Colonic mucosa (tissue), 4 donors: ENCODE measurements at places on chromosomes 4 and X.

DNA sequence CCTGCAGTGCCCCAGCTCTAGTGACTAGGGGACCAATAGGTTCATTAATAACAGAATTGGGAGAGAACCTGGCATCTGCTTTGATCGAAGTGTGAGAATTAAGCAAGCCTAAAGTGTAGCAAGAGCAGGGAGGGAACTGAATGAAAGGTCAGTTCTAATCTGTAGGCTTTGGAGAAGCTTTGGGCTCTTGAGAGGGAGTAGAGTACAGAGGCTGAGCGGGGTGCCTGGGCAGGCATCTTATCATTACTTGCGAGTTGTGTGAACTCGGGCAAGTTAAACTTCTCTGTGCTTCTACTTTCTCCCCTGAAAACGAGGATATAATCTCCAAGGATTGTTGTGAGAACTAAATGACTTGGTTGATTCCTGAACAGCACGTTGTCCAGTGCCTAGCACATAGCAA lies 906 bp upstream of the PARM1 start:
- DNase-seq: no peak

- no peak for DNase-seq
These were observed 80.3 kb downstream of the SEL1L3 start for GRCh38 chr4:25782482-25782881.

GRCh38 chrX:1521459-1521956 lies 15.5 kb downstream of the P2RY8 start:
- DNase-seq: no peak

GRCh38 chr4:122017296-122017695 lies 65.4 kb upstream of the TRPC3 start:
- no peak for DNase-seq

DNA sequence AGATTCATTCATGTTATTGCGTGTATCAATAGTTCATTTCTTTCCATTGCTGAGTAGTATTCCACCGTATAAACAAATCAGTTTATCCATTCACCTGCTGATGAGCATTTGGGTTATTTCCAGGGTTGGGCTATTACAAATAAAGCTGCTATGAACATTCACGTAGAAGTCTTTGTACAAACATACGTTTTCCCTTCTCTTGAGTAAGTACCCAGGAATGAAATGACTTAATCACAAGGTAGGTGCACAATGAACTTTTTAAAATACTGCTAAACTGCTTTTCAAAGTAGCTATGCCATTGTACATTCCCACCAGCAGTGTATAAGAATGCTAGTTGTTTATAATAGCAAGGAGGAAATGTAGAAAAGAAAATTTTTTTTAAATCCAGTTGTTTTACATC lies 35.9 kb downstream of the SYTL4 start:
- no peak for DNase-seq

DNA sequence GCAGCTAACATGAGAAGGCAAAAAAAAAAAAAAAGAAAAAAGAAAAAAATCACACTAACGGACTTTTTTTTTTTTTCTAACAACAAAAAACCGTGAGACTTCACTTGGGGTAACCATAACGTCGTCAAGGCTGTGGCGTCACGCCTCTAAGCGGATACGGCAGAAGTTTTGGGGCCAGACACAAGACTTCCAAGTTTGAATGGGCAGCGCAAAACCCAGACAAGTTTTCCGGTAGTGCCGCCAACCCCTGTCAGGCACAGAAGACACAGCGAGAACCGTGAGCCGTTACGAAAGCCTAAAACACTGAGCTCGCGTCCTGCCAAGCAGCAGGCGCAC lies 556 bp upstream of the SMARCA5 start:
- DNase-seq: no peak

GRCh38 chr4:52250154-52250553 lies 199.1 kb downstream of the SPATA18 start:
- DNase-seq: peak; percentile 18

GRCh38 chr4:126396703-126397102 lies 1081.9 kb downstream of the FAT4 start:
- DNase-seq: no peak

DNA sequence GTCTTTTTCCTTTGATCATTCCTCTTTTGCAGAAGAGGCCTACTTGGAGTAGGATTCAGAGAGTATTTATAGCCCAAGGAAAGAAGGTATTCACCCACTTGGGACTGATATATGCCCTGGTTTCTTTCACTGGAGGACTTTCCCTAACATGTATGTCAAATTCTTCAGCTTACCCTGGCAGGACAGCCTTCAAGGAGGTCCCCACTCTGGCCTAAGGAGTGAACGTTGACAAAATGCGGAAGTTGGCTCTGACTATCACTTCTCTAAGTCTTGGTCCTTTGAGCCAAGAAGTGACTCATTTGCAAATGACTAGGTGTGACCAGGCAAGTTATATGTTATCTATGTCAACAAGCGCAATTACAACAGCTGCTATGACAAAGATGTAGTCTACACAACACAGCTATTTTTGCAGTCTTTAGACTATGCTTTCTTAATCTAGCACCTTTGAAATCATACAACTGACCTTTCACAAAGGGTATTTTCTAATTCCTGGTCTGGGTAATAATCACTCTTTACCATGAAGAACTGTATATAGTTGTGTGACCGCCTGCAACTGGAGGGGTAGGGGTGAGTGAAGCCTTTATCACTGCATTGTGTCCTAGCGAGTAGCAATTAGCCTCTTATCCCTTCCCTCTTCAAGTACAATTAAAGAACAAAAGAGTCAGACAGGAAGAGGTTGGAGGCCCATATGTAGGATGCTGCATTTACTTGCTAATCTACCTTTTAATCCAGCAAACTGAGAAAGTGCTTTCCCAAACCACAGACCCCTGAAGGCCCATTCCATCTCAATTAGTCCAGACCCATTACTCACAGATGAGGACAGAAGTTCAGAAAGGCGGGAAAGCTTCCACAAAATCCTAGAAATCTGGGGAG lies 50.1 kb downstream of the RASGEF1B start:
- peak; percentile 76 for DNase-seq

DNA sequence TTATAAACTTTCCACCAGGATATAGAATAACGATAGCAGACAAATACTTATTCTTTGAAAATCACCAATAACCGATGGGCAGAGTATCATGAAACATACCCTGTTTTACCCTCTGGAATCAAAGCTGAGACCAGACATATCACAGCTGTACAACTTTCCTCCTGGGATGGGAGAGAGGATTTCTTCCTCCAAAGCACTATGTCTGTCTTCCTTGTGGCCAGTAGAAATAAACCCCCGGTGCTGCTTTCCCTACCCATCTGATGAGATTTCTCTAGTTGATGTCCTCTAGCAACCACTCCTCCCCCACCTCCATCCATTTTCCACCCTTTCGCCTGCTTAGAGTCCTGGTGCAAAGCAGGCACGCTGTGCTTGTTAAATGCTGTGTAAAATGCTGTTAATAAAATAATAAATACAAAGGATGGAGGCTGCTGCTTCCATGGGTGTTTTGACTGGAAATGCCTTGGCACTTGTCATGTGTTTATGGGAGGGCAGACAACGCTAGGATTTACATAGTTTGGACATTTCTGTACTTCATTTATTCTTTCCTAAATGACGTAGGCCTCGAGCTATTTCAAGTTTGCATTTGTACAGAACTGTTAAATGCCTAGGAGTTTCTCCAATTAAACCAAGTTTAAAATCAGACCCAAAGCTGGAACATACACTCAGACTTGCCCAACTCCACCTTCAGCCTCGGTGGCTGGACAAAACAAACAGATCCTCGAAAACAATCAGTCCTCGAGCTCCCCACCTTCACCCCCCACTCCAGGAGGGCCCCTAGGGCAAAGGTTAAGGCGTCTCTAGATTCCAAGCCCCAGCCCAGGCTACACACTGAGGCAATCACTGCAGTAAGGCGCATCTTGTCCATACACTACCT lies 10.1 kb downstream of the BCOR start:
- DNase-seq: no peak

DNA sequence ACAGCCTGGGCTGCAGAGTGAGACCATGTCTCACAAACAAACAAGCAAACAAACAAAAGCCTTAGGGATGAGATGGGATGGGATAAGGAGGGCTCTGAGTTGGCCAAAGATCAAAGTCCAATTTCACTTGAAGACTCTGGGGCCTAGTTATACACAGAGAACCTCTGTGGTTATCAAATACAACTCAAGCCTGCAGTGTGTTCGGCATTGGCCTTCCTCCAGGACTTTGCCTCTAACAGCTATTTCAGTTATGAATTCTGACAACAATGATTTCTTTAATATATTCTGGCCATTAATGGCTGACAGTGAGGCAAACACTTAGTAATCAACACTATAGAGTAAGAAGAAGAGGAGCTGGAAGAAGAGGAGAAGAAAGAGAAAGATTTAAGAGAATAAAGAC lies 171.1 kb downstream of the PDGFRA start:
- DNase-seq: no peak

DNA sequence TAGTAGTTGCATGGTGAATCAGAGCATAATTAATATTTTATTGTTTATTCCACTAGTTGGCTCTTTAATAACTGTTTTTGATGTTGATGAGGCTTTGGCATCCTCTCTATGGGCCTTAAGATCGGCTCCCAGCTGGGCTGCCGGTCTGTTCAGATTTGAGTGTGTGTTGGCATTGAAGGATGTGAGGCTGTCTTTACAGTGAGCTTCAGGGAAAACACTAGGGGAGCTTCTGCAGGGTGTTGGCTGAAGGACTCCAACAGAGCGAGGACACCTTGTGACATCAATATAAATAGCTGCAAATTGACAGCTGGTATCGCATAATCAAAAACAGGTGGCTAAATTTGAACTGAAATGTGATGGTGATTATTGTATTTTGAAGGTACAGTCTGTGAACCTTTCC lies 322.0 kb downstream of the FSTL5 start:
- no peak for DNase-seq

- DNase-seq: no peak
These were observed 298.8 kb upstream of the TAPT1 start for GRCh38 chr4:16524911-16525554.

DNA sequence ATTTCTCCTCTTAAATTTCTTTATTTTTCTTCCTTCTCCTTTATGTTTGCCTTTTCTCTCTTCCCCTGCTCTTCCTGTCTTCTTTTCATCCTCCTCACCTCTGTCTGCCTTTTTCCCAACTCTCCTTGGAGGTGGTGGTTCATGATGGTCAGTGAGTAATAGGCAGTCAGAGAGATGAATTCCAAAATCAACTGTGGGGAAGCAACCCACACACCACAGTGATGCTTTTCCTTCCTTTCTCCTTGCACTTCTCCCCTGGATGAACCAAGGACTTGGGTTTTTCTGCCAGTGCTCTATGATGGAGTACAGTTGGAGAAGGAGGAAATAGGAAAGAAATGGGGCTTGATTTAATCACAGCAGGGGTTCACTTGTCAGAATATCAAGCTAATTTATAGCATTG lies 153.8 kb downstream of the DCK start:
- DNase-seq: no peak

DNA sequence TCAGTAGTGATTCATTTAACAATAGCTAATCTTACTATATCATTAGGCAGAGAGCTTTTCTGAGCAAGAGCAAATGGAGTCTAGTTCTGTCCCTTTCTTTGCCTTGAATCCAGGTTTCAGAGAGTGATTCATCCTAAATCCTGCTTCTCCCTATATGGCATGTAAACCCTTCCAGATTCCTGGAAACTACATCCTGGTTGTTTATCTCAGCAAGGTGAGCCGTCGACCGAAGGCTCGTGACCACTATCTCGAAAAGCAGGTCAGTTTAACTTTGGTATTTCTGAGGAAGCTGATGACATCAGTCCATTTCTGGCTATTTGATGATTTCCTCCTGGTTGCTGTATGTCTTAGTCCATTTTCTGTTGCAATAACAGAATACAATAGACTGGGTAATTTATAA lies 40.7 kb upstream of the ERVMER34-1 start:
- no peak for DNase-seq

GRCh38 chr4:183394166-183394951 lies 50.1 kb upstream of the CDKN2AIP start:
- no peak for DNase-seq

- no peak for DNase-seq
These were observed 178.8 kb downstream of the SNCA start for GRCh38 chr4:89657931-89658700.

- DNase-seq: no peak
These were observed 599.9 kb upstream of the IGFBP7 start for GRCh38 chr4:57710053-57710452.

DNA sequence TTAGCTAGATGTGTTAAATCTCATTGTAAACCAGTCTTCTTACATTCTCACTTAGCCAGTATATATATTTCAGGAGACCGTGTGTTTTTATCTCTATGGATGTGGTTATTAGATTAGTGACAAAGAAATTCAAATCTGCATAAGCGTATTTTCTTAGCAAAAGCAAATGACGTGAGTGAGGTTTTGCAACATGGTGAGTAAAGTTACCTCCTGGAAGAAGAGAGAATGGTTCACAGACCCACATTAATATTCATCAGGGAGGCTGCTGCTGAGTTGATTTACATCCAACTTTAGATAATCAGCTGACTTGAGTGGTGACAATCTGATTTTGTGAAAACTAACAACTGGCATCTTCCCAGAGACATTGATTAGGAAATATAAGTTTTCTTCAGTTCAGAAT lies 589.9 kb upstream of the GALNT7 start:
- no peak for DNase-seq

GRCh38 chr4:186669159-186669731 lies 54.4 kb downstream of the FAT1 start:
- no peak for DNase-seq

DNA sequence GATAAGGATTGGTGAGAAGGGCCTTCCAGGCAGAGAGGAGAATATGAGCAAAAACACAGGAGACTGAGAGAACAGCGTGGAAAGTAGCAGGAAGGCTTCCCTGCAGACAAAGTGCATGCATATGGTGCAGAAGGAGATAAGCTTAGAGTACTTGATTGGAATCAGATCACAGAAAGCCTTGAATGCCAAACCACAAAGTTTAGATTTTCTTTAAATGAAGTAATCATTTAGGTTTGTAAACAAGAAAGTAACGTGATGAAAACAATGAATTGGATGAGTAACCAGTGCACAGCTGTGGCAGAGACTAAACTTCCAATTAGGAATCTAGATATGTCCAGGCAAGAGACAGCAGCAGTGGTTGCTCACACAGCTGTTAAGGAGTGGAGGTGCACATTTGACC lies 83.8 kb upstream of the C1QTNF7 start:
- DNase-seq: no peak

GRCh38 chrX:32408389-32408788 lies 803.0 kb downstream of the DMD start:
- DNase-seq: no peak

DNA sequence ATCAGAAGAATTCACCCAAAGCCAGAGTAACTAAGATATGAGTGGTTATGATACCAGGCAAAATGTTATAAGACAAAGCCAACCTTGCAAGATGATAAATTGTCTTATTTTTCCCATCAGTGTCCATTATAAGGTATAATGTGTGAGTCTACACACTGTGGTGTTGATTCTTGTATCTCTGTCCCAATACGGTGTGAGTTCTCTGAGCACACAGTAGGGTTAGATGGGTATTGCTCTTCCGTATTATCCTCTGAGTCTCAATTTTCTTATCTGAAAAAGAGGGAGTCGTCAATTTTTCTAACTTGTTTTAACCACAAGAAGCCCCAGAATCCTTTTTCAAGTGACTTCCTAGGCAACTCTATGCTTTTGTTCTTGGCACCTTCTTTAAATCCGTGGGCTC lies 69.9 kb downstream of the HMGB2 start:
- DNase-seq: no peak
